NCI-H1092 (cell line): ENCODE measurements at places on chromosomes 13 and 19.

GRCh38 chr13:44128552-44129001 is 245.0 kb upstream of the SERP2 start:
- no peak for DNase-seq

- no peak for DNase-seq
Observed at GRCh38 chr13:98781045-98781444, 28.6 kb upstream of the SLC15A1 start.

DNA sequence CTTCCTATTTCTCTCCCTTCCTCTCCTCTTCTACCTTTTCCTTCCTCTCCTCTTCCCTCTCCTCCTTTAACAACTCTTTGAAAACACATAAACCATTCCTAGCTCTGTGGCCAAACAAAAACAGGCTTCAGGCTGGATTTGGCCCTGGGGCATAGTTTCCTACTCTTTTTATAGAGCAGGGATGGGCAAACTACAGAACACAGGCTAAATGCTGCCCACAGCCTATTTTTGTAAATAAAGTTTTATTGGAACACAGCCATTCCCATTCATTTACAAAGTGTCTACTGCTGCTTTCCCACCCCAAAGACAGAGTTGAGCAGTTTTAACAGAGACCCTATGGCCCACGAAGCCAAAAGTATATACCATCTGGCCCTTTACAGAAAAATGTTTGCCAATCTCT is 35.4 kb downstream of the LHFPL6 start:
- no peak for DNase-seq

GRCh38 chr19:45164577-45165335 is 4.0 kb upstream of the NKPD1 start:
- DNase-seq = no peak

- no peak for DNase-seq
Observed at GRCh38 chr13:110107568-110108347, 199.2 kb downstream of the COL4A1 start.

- DNase-seq = no peak
Observed at GRCh38 chr13:24180750-24181377, 20.3 kb downstream of the SPATA13 start.

- DNase-seq = no peak
Observed at GRCh38 chr19:15476325-15476724, 3.0 kb downstream of the PGLYRP2 start.
